ENCODE measurements at places on chromosomes 5 and 9.

DNA sequence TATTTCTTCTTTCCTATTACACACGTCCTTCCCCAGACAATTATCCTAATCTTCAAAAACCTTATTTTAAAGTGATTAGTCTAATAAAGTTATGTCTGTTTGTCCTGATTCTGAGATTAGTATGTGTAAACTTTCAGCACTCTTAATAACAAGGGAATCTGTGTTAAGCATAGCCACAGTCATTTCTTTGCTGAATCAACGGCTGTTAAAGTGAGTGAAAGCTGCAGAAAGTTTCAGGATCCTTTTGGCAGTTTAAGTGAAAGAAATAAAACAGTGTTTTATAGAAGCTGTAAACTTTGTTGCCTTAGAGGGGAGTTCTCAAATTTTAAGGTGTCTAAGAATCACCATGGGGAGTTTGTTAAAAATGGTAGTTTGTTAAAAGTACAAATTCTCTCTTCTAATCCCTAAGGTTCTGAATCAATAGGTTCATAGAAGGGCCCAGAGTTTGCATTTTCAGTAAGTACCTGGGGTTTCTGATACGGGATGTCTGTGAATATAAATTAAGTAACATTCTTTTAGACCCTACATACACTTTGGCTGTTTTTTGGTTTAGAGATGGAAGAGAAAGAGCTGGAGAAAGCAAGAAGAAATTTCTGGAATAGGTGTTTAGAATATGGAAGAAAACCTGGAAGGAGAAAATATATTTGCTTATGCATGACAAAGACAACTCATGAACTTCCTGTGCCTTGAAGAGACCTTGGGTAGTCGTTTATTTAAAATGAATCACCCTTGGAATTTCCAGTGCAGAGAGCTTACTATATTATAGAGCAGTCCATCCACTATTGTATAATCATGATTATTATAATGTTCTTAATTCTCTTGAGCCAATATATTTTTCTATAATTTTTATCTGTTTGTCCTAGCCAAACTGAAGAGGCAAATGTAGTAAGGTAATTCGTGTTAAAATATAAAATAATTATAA is 45.7 kb downstream of the SCAMP1 start:
- DNase-seq = no peak

- no peak for DNase-seq
Measured at GRCh38 chr5:180113660-180114303, 42.2 kb upstream of the RNF130 start.

DNA sequence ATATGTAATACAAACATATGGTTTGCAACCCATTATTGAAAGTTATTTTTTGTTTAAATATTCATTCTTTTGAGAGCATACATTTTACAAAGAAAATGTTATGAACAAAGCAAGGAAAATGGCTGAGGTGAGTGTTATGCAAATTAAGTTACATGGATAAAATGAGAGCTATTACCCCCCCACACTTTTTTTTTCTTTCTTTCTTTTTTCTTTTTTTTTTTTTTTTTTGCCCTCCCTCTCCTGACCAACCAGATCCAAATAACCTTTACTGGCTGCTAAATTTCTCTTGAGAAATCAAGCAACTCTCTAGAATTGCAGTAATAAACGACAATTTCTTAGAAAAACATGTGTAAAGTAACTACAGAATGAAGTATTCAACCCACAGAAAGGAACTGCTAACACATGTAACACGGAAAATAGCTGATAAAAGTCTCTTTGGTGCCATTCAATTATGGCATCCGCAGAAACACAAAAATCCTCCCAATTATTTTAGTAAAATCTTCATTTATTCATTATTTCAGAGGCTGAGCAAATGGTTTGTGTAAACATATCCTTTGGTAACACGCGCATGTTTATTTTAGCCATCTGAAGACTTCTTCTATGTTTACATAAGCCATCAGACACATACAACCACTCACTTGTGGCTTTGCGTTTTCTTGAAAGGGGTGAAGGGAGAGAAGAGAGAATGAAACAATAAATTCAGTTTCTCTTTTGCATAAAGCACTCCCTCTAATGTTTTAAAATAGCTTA is 216.1 kb downstream of the NFIB start:
- no peak for DNase-seq

DNA sequence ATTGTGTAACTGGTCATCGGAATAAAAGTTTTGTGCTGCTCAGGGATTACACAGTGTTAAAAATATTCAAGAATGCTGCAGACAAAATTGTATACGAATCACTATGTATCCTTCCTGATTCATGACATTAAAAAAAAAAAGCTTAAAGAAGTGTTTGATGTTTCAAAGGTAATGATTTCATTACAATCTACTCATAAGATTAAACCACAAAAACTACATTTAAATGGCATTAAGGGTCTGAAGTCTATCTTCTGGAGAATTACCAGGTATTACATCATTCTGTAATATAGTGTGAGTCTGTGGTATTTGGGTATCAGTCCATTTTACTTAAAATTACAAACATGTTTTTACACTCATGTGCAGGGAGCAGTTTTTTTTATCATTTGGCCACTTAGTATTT is 324.4 kb downstream of the NDUFS4 start:
- no peak for DNase-seq

DNA sequence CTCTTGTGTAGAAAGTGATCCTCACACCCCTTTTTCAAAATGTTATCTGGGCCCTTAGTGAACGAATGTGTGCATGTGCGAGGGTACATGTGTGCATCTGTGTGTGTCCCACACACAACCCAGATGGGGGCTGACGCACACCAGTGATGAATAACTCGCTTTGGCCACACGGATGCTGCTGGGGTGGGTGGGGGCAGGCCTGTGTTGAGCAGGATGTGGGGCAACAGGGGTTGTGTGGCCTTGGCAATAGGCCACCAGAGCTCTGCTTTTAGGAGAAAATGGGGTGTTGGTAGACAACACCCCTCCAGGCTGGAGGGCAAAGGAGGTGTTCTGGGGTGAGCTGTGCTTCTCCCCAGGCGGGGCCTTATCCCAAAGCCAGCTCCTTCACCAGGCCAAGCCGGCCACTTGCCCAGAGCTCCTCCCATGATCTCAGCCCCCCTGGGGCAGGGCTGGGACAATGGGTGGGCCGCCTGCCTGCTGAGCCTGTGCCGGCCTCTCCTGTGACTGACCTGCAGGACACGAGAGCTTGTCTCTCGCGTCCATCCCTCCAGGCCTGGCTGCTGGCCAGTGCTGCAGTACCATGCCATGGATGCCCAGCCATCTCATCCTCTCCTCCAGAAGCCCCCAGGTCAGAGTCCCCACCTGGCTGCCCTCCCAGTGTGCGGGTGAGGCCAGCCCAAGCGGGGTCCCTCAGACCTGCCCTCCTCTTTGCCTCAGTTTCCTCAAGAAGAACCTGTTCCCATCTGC is 1.7 kb downstream of the DBN1 start:
- DNase-seq = peak; percentile 84

DNA sequence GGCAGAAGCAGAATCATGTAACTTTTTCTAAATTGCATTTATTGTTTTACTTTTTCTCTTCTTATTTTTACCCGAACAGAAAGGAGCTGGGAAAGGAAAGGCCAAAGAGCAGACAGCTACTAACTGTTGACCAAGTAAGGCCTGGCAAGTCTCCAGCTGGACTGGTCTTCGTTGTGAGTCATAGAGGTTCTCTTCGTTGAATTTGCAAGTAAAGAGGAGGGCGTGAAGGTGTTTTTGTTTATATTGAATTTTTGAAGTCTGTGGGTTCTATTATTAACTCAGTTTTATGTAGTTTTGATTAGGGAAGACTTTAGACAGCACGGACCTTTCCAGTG is 416.5 kb upstream of the CCNH start:
- no peak for DNase-seq

- no peak for DNase-seq
Measured at GRCh38 chr5:5887833-5888232, 465.4 kb downstream of the ICE1 start.

- DNase-seq = no peak
Measured at GRCh38 chr5:56918054-56918453, 8.7 kb downstream of the SETD9 start.

DNA sequence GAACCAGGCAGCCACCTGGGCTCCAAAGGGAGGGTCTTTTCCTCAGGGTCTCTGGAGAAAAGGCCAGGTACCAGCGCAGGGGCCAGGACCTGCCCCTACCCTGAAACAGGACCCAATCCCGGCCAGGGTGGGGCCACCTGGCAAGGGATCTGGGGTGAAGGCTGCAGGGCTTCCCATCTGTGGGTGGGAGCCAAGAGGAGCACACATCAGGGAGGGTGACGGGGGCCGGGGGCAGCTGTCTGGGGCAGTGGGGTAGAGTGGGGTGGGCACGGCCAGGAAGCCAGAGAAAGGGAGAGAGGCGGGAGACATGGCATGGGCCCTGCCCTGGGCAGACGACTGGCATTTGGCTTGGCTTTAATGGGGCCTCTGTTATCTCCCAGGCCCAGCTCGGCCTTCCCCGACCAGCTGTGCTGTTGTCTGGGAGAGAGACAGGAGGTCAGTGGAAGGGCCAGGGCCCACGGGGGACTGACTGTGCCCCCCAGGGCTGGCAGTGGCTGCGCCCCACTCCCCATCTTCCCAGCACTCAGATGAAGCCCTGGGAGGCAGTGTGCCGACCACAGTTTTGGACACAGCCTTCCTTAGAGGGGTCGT is 57.2 kb upstream of the RNF130 start:
- DNase-seq = no peak

- DNase-seq = no peak
Measured at GRCh38 chr5:92945605-92946097, 635.4 kb downstream of the NR2F1-AS1 start.

DNA sequence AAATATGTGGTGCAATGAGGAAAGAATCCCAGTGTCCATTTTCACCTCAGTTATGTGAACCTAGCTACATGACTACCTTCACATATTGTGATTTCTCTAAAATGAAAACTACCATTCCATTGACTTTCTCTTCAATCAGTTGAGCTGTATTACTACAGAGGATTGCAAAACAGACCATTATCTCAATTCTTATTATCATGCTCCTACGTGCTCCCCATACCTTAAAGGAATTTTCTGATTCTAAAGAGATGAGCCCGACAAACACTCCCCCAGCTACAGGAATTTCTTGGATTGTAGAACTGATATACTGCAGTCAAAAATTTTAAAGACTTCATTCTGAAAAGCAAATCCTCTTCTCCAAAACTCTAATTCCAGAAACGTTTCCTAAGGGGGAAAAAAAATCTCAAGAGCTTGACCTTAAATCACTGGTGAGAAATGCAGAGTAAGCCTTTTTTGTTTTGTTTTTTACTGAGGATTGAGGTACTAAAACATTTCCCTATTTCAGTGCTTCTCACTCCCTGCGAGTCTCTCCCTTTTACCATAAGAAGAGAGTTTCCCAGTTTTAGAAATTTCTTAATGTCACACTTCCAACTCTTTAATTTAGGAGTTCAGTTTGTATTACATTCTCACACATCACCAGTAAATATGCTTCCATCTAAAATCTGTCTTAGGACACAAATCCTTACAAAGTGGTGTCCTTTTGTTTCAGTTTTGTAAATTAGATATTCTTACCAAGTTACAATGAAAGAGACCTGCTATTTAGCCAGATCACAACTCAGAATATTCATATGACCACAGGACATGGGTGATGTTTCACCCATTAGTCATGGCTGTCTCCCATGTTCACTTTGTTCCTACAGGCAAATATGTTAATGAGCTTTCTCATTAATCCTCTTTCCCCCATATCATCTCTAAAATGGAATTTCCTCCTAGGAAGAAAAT is 203.8 kb downstream of the TSSK1B start:
- no peak for DNase-seq

DNA sequence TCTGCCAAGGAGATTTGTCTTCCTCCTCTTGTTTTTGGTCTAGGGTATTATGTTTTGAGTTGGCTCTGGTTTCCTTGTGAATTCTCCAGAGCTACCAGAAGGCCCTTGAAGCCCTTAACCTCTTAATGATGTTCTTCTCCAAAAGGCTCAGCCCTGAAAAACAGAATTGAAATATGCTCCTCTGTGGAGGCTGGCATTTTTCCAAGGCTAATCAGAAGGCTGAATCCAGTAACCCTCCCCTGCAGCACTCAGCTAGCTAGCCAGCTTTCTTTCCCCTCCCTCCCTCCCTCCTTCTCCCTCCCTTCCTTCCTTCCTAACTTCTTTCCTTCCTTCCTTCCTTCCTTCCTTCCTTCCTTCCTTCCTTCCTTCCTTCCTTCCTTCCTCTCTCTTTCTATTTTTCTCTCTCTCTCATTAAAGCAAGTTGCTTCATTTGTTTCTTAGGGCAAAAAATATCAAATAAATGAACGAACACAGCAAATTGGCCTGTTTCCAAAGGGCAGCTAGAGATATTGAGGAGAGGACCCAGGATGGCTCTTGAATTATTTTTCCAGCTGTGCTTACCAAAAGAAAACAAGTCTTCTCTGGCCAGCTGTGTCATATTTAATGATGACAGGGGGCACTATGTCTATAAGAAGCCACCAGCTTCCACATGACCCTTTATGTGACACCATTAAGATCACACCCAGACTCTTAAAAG is 38.7 kb downstream of the JAKMIP2 start:
- DNase-seq = no peak

All from stimulated activated naive CD8-positive, alpha-beta T cell treated with anti-CD3 and anti-CD28 coated beads, Interleukin-15, amount 100 ng/mL, for 72 hours (primary cell).